Ovary (tissue), 10 donors: ENCODE measurements at places on chromosomes 12 and 14.

DNA sequence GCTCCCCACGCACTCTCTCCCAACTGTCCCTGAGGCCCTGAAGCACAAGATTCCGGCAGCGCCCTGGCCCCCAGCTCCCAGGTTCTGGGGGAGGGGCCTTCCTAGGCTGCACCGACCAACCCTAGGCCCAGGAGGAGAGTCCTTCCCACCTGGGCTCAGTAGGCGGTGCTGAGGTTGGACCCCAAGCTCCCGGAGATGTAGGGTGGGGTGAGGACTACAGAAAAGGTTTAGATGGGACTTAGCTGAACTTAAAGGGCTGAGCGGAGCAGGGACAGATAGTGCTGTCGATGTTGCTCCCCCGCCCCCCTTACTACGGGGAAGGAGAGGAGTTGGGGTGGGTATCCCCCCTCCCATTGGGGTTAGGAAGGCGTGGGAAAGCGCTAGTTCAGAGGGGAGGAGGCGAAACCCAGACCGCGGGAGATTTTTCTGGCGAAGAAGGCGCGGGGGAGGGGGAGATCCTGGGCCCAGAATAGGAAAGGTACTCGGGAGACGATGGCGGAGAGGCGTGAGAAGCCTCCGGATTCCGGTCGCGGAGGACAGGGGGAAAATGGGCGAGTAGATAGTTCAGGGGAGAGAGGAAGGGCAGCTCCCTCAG, 4.2 kb upstream of the BAZ2A start:
- H3K27ac ChIP-seq, result peak overlapping the region; percentile 90
- peak overlapping the region; percentile 64 for H3K4me3 ChIP-seq
- DNase-seq, result peak; percentile 51
- no peaks in the 10 kb centered on the region for H3K27me3 ChIP-seq
- peaks cover 16% of the 10 kb centered on the region for H3K4me1 ChIP-seq
- H3K36me3 ChIP-seq, result no peaks in the 10 kb centered on the region

DNA sequence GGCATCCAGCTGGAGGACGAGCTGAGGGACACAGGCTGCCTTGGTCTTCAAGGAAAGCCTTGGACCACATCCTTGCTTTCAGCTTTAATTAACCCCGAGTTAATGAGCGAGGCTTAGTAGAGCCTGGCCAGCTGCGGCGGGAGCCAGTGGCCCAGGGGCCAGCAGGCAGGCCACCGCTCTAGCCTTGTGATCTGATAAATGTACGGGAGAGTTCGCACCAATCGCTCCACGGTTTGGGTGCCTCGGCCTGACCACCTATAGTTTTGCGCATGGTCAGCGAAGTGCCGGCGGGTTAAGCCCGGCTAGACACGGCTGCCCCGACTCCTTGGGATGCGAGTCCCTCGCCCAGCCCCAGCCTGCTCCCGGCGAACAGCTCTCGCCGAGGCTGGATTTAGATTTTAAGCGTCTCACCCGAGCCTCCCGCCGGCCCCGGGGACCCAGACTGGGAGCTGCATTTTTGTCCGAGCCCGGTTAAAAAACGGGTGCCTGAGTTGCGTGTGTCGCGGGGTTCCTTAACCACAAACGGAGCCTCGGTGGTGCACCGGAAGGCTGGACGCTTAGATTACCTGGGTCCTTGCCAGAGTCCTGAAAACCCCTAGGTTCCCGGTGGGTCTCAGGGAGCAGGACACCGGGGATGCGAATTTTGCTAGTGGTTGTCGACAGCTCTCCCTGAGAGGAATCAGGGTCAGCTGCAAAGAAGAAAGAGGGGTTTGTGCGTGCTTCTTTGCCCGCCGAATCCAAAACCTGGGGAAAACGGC, 2.9 kb upstream of the HOXC12 start:
- H3K27me3 ChIP-seq, result peaks cover 14% of the 10 kb centered on the region
- DNase-seq, result no peak
- no peak overlapping the region for H3K27ac ChIP-seq
- H3K4me3 ChIP-seq, result no peak overlapping the region
- H3K4me1 ChIP-seq, result peaks cover 4% of the 10 kb centered on the region

- peaks cover 3% of the 10 kb centered on the region for H3K4me1 ChIP-seq
- no peaks in the 10 kb centered on the region for H3K27me3 ChIP-seq
- no peak for DNase-seq
- no peaks in the 10 kb centered on the region for H3K36me3 ChIP-seq
- H3K27ac ChIP-seq, result no peak overlapping the region
Observed at GRCh38 chr14:82394916-82395315, 861.3 kb upstream of the SEL1L start.

DNA sequence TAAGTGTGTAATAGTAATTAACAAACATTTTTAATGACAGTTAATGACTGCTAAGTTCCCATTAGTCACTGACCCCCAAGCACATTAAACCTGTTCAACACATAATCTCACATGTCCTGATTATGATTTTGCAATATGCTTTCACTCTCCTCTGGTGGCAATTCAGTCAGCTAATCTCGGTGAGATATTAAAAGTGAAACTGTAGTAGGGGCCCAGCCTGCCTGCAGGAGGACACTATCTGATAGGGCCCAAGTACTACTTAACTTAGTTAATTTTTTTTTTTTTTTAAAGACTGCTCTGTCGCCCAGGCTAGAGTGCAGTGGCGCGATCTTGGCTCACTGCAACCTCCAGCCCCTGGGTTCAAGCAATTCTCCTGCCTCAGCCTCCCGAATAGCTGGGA, 48.8 kb downstream of the CIT start:
- no peaks in the 10 kb centered on the region for H3K4me1 ChIP-seq
- no peak for DNase-seq
- H3K27ac ChIP-seq, result no peak overlapping the region

DNA sequence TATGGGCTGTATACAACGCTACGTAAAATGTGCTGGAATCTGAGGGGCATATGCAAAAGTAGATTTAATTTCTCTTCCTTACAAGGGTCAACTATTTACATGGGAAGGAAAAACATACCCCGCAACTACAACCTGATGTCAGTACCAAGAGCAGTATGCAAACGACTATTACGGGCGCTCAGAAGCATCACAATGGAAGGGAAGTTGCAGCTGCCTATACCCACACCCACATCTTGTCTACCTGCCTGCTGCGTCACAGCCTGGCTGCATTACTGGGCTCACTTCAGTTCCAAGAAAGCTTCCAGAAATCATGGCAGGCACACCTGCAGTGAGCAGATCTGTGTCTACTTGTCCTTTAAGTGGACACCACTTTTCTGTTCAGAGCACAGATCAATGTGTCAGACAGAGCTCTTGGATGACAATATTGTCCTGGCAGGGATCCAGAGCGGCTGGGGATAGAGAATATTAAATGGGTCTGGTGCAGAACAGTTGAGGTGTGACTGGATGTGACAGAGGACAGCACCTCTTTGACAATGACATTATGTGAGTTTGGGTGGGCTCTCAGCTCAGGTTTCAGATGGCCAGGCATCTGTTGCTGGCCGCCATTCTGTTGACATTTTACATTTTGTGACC, 41.5 kb upstream of the GNG2 start:
- no peak overlapping the region for H3K27ac ChIP-seq
- no peaks in the 10 kb centered on the region for H3K36me3 ChIP-seq
- no peak overlapping the region for H3K4me3 ChIP-seq
- no peaks in the 10 kb centered on the region for H3K4me1 ChIP-seq

- no peak overlapping the region for H3K4me3 ChIP-seq
- H3K27me3 ChIP-seq, result no peaks in the 10 kb centered on the region
- H3K36me3 ChIP-seq, result no peaks in the 10 kb centered on the region
- H3K27ac ChIP-seq, result no peak overlapping the region
- no peaks in the 10 kb centered on the region for H3K4me1 ChIP-seq
Observed at GRCh38 chr12:128914908-128915563, 61.8 kb downstream of the GLT1D1 start.

DNA sequence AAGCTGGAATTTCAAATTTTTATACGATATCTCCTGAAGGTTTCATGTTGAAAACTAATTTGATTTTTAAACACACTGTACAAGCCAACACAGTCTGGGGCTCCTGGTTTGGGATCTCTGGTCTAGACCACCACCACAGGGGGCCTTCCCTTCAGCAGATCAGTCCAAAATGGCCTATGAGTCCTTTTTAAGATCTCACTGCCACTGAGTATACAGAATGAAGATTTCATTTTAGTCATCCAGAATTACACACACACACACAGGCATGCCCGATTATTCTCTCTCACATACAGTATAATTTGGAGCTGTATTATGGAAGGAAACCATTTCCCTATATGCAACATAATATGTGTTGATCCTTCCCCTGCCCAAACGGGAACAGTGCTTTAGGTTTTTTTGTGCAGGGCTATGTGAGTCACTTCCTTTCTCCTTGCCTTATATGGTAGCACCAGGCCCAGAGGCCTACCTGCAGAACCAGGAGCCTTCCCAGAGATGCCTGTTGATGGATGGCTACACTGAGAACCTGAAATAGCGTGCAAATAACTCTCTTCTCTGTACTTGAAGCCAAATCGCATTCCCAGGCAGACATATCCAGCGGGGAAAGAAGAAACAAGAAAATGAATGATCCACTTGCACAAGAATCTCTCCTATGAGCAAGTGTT, 28.1 kb upstream of the WNK1 start:
- no peaks in the 10 kb centered on the region for H3K27me3 ChIP-seq
- H3K4me3 ChIP-seq, result no peak overlapping the region
- no peaks in the 10 kb centered on the region for H3K36me3 ChIP-seq

- no peaks in the 10 kb centered on the region for H3K36me3 ChIP-seq
- H3K27ac ChIP-seq, result no peak overlapping the region
- H3K4me3 ChIP-seq, result no peak overlapping the region
- H3K27me3 ChIP-seq, result no peaks in the 10 kb centered on the region
- DNase-seq, result no peak
Observed at GRCh38 chr12:111166779-111167540, 201.9 kb downstream of the PHETA1 start.

DNA sequence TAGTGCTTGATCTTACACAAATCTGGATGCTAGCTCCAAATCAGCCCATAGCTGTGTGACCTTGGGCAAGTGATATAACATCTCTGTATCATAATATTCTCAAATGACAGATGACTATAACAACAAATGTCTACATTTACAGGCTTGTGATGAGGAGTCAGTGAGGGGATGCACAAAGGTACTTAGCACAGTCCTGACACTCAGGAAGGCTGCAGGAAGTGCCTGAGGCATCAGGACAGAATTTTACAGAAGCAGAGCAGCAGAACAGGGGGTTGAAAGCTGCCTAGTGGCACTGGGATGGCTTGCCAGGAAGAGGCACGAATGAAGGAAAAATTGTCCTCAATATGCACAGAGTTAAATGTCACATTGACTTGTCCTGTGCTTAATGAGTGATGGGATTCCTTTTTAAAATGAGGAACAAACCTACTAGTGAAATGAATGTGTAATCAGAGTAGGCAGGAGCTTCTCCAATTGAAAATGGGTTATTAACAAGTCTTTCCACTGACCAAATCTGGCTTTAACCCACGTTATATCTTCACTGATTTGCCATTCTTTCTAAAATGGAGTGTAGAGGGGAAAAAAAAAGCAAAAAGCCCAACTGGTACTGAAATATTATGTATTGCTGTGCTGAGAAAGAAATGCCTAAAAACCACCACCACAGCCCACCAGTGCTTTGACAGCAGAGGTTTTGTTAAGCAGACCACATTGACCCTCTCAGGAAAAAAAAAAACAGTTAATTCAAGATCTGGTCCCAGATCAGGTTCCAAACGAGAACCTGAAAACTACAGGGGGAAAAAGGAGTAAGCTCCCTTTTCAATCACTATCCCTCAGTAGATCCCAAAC, 11.6 kb downstream of the BTG1 start:
- peak overlapping the region; percentile 22 for H3K27ac ChIP-seq
- no peak overlapping the region for H3K4me3 ChIP-seq
- no peaks in the 10 kb centered on the region for H3K36me3 ChIP-seq
- DNase-seq, result no peak

GRCh38 chr14:92712654-92713051, 35.8 kb downstream of the LGMN start:
- H3K36me3 ChIP-seq, result no peaks in the 10 kb centered on the region
- no peak for DNase-seq
- H3K27ac ChIP-seq, result no peak overlapping the region
- no peaks in the 10 kb centered on the region for H3K27me3 ChIP-seq
- H3K4me1 ChIP-seq, result peaks cover 4% of the 10 kb centered on the region

DNA sequence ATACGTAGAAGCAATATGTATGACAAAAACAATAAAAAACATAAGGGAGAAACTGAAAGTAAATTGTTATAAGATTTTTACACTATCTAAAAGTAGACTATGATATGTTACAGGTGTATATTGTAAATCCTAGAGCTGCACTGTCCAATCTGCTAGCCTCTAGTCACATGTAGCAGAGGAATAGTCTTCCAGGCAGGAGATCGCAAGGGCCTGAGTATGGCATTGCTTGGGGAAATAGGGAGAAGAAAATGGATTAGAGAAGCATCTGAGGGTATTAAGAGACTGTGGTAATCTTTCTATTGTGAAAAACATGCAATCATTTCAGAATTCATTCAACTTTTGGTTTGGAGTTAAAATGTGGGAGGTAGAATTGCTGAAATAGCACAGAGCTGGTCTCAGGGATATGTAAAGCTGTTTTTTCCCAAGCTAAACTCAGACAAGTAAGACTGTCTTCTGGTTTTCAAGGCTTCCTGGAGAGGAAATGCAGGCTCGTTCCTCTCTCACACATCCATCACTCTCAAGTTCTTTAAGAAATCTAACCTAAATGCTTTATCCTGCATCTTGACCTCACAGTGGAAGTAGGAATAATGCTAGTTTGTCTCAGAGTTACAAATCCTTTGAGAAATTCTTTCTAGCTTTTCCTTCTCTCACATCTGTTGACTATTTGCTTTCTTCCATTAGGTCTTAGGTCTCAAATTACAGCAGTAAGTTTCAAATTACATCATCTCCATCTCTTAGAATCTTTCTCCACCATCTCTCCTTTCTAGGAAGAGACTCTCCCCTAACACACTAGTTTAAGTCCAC, 7.6 kb upstream of the CCDC184 start:
- no peak overlapping the region for H3K4me3 ChIP-seq
- no peaks in the 10 kb centered on the region for H3K36me3 ChIP-seq
- H3K4me1 ChIP-seq, result no peaks in the 10 kb centered on the region
- no peaks in the 10 kb centered on the region for H3K27me3 ChIP-seq
- no peak overlapping the region for H3K27ac ChIP-seq

DNA sequence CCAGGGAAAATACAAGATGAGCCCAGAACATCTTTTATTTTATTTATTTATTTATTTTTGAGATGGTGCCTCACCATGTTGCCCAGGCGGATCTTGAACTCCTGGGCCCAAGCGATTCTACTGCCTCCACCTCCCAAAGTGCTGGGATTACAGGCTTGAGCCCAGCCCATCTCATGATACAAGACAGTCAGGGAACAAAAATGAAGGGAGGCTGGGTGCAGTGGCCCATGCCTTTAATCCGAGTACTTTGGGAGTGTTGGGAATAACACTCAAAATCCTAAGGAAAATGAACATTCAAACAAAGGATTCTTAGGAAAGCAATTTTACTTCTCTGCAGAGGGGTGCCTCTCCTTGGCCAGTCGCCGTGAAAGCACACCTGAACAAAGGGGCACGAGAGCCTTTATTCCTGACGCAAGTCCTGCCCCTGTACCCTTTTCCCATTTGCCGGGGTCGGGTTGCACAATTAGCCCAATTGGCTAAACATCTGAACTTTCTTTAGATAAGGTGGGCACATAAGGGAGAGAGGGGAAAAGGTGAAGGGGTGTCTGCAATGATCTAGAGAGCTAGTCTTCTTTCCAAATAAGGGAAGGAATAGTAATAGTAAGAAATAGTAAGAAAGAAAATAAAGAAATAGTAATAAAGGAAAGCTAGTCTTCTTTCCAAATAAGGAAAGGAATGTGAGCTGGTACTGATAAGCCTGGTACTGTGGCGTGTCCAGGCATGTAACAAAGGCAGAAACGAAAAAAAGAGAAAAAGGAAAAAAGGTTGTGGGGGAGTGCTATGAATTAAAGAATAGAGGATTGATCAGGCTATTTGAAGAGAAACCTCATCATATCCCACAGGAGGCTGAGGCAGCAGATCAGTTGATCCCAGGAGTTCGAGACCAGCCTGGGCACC, 13.4 kb downstream of the NCAPD2 start:
- H3K27me3 ChIP-seq, result no peaks in the 10 kb centered on the region
- H3K36me3 ChIP-seq, result no peaks in the 10 kb centered on the region
- peaks cover 5% of the 10 kb centered on the region for H3K4me1 ChIP-seq
- no peak for DNase-seq
- H3K4me3 ChIP-seq, result no peak overlapping the region
